Activated CD4-positive, CD25-positive, alpha-beta regulatory T cell treated with anti-CD3 and anti-CD28 coated beads, Interleukin-2, amount 50 U/mL, for 72 hours (primary cell): ENCODE measurements at places on chromosomes 12 and 14.

DNA sequence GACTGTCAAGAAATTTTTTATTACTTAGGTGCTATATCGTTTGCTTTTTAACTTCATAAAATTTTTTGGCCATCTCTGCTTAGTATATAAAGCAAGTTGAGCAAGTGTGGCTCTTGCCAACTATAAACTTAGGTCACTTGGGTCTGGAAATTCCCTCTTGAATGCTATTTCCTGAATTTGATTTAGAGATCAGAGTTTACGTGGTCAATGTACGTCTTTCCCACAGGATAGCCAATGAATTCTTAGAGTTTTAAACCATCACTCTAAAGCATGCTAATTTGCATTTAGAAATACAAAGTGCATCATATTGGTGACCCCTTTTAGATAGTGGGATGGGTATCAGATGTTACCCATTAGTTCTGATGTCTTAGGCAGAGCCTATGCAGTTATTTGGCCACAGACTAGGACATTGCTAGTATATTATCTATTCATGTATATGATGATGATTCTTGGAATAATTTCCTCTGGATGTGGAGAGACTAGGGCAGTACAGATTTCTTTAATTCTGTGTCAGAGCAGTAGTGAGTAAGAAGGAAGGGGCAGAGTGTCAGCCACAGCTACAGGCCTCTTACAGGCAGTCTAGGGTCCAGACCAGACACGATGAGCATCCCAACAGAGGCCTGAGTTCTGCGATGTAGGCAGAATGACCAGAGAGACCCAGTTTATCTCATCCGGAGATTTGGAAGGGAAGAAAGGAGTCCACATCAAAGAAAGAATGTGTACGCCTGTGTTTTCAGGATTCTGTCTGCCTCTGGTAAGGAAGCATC lies 30.3 kb downstream of the SCN8A start:
- no peak for DNase-seq

DNA sequence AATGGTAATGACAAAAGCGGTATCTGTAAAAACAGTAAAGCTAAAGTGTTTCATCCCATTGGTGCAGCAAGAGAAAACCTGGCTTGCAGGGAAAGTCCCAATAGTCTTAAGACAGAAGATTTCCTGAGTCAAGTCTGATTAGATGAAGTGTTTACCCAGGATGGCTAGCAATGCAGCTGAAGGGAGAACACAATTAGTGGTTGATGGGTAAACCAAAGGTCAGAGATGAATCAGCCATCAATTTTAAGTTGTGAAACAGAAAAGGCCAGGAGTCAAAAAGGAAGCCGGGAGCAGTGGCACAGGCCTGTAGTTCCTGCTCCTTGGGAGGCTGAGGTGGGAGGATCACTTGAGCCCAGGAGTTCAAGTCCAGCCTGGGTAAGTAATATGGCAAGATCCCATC lies 52.6 kb downstream of the SEC23A start:
- no peak for DNase-seq

GRCh38 chr12:92114834-92115233 lies 30.8 kb downstream of the BTG1 start:
- no peak for DNase-seq

- DNase-seq, result no peak
Observed at GRCh38 chr12:56768424-56768823, 5.3 kb downstream of the HSD17B6 start.

GRCh38 chr12:92146497-92147224 lies 1.0 kb upstream of the BTG1 start:
- no peak for DNase-seq

DNA sequence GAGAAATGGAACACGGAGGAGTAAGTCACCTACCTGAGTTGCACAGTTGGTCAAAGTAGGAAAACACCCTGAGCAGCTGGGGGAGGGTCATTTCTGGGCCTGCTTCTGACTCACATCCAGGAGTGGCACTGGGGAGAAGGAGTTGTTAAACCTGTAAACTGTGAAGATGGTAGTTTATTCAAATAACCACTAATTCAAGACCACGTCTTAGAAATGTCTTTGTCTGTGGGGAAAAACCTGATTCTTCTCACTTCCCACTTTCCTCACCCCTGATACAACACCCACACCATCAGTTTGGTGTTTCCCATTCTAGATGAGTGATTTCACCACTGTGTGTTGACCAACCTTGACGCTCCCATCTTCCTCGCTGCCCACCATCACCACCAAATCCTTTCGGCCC lies 207.1 kb downstream of the ANO4 start:
- DNase-seq, result no peak

DNA sequence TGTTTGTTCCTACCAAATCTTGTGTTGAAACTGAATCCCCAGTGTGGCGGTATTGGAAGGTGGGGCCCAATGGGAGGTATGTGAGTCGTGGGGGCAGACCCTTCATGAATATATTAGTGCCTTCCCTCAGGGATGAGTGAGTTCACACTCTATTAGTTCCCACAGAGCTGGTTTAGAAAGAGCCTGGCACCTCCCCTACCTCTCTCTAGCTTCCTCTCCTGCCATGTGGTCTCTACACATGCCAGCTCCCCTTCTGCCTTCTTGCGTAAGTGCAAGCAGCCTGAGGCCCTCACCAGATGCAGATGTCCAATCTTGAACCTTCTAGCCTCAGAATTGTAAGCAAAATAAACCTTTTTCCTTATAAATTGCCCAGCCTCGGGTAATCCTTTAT lies 105.8 kb downstream of the SPTSSA start:
- no peak for DNase-seq

GRCh38 chr14:24847568-24848095 lies 202.3 kb downstream of the STXBP6 start:
- no peak for DNase-seq

- DNase-seq, result no peak
Observed at GRCh38 chr14:28769276-28769880, 2.8 kb downstream of the FOXG1 start.

DNA sequence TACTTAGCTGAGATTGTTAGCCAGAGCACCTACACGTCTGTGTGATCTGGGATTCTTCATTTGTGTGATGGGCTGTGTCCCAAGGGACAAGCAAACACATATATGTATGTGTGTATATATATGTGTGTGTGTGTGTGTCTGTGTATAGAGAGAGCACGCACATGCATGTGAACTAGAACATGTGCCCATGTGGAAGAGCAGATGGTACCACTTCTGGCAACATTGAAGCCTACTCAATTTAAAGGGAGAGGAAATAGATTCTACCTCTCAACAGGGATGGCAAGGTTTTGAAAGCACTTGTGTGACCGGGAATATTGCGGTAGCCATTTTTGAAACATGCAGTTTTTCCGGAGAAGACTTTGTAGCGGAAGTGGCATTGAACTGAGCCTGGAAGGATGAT lies 1.4 kb downstream of the TOMM20L start:
- DNase-seq, result no peak

DNA sequence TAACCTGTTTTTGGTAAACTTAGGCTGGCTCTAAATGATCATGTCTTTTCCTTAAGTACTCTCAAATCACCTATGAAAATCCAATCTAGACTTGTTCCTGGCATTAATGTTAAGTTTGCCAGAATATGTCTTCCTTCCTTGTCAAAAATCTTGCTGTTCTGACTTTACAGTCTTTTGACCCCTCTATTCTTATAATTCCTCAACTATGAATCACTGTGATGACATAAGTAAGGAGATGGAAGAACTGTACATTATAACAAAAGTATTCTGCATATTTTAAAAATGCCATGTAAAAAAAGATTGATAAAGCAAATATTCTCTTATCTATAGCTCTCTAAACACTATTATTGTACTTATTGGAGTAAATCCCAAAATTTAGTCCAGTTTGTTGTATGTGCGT lies 51.4 kb upstream of the BAZ1A start:
- DNase-seq, result no peak

GRCh38 chr12:19128485-19128884 lies 1.0 kb upstream of the PLEKHA5 start:
- DNase-seq, result no peak

DNA sequence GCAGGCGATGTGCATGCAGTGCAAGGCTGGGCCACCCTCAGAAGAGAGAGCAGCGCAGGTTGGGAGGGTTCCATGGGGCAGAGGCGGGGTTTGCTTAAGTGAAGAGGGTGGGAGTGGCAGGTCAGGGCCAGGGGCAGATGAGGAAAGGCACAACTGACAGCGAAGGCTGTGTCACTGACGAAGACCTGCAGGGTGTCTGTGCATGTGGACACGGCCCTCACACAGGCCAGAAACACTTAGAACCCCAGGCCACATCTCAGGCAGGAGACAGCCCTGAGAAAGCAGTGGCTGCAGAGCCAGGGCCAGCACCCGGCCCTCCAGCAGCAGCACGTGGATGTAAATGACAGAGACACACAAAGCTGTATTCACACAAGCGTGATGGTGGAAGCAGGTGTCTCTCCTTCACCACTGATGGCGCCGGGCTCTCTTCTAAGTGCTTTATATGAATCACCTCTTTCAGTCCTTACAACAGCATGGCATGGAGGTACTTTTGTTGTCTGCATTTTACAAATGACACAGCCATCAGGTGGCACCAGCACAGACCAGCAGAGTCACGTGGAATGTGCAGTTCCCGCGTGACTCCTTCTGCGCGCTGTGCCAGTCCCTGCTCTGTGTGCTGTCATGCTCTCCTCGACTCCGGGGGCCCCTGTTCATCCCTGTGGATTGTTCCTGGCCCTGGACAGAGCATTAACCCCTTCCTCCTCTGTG lies 54.6 kb downstream of the TSPAN11 start:
- no peak for DNase-seq

GRCh38 chr12:119594399-119594730 lies 791 bp downstream of the TMEM233 start:
- DNase-seq, result no peak

GRCh38 chr12:47721431-47721973 lies 3.8 kb downstream of the ENDOU start:
- no peak for DNase-seq

DNA sequence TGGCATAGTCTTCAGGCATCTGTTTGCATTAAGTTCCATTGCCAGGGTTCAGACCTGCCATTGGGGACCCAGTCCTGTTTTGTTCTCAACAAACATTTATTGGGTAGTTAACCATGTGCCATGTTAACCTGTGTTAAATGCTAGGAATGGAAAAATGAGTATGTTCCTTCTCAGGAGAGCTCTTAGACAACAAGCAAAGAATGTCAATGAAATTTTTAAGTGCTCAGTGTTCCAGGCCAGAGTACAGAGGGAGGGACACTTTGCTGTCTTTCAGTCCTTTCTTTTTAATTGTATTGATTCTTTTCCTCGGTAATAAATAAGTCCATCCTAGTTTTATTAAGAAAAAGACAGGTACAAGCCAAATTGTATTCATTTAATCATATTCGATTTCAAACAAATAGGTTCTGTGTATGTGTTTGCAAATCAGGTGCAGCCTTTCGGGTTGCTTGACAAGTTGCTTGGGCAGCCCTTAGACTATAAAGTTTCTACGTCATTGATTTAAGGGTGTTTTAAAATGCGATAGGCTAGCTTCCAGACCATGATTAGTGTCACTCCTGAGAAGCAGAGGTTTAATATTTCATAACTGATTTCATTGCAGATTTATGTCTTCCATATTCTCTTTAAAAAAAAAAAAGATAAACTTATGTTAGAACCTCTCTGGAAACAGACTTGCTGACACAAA lies 123.1 kb downstream of the DERA start:
- DNase-seq, result no peak

DNA sequence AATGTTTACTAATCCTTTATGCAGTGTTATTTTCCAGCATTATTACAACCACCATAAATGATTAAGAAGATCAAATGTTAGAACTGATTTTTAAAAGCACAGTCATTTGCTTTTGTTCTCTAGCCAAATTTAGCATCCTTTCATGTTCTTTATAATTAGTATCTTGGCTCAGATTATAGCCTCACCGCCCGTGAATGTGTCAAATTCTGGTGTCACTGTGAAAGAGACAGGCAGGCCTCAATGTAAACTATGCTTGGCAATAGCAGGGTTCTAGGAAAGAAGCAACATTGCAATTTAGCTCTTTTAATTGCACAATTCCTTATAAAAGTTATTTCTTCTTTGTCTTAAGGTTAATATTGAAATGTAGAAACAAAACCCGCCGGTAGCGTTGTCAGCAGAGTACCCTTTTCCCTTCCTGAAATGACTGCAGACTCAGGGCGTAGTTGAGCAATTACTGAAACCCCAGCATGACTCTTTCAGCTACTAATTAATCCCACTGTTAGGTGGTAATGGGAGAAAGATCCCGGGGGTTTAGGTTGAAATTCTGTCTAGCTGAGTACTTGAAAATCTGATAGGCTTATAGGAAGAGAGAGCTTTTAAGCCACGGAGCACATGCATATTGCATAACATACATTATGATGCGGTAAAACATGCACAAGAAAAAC lies 1600.5 kb upstream of the SEL1L start:
- DNase-seq, result no peak

DNA sequence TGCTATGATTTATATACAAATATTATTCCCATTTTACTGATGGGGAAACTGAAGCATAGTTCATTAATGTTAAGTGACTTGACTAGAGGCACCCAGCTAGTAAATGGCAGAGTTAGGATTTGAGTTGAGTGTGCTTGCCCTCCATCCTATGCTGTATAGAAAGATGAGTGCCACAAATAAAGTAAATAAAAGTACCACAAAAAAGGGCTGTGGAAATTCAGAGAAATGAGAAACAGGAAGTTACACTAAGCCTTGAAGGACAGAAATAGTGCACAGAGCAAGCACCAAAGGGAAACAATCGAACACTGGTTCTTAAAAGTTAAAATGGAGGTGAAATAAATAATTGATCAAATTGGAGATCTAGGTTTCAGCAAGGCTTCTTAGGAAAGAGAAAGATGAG lies 9.2 kb upstream of the ABCD2 start:
- DNase-seq, result no peak

DNA sequence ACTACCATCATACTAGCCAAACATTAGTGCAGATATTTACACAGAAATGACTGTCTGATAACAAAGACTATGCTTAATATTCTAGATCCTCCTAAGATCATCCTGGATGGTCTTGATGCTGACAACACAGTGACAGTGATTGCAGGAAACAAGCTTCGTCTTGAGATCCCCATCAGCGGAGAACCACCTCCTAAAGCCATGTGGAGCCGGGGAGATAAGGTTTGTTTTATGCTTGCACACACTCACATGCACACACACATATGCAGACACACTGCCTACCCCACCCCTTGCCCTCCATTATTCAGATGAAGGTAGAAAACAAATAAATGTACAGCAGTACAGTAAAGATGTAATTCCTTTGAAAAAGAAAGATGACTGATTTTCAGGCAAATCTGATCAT lies 44.4 kb upstream of the CHPT1 start:
- DNase-seq, result no peak

DNA sequence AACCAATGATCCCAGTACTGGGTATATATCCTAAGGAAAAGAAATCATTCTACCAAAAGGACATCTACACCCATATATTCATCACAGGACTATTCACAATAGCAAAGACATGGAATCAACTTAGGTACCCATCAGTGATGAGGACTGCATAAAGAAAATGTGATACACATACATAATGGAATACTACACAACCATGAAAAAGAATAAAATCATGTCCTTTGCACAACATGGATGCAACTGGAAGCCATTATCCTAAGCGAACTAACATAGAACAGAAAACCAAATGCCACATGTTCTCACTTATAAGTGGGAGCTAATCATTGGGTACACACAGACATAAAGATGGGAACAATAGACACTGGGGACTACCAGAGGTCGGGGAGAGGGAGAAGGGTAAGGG lies 86.0 kb upstream of the LGR5 start:
- DNase-seq, result no peak
